Amniotic stem cell (primary cell): ENCODE measurements at places on chromosomes 5 and 9.

DNA sequence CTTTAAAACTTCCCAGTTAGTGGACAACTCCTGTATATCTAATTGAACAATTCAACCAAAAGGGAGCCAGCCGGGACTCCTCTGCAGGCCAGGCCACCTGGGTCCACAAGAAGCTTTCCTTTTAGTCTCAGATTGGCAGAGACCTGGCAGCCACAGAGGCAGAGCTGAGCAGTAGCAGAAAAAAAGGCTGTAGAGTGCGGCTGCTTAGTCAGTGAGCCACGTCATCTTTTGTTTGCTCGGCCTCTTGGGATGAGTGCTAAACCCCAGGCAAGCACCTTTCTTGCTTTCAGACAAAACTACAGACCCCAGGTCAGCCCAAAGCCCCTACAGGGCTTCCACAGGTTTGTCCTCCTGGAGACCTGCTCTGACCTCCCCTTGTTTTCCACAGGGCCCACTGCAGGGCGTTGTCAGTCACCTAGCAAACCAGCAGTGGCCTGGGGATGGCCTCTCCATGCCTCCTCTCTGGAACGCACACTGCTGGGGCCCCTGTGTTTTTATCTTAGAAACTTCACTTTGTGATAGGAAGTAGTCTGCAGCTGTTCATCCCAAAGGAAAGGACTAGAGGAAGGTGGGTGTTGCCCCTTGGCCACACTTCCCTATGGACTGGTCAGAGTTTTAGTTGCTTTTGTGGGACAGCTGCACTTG lies 49.9 kb downstream of the SHB start:
- peak; percentile 66 for DNase-seq

DNA sequence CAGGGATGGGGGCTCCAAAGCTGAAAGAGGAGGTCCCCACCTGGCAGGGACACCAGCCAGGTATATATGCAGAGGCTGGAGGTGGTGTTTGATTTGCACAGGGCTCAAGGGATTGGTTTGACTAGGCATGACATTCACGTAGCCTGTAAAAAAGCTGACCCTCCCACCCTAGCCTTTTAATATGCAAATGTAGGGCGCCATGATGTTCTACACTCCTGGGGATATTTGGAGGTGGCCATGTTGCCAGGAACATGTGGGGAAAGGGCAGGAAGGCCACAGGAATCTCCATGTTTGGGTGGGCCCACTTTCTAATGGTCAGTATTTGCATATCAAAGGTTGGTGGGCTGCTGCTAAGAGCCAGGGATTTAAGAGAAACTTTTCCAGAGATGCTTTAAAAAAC lies 12.0 kb upstream of the THG1L start:
- no peak for DNase-seq

GRCh38 chr9:86562691-86563090 lies 208.5 kb upstream of the TUT7 start:
- no peak for DNase-seq

- DNase-seq: no peak
Observed at GRCh38 chr9:121748727-121749423, 97.4 kb downstream of the DAB2IP start.

- DNase-seq: peak; percentile 42
Observed at GRCh38 chr5:86880785-86881492, 263.2 kb downstream of the COX7C start.

DNA sequence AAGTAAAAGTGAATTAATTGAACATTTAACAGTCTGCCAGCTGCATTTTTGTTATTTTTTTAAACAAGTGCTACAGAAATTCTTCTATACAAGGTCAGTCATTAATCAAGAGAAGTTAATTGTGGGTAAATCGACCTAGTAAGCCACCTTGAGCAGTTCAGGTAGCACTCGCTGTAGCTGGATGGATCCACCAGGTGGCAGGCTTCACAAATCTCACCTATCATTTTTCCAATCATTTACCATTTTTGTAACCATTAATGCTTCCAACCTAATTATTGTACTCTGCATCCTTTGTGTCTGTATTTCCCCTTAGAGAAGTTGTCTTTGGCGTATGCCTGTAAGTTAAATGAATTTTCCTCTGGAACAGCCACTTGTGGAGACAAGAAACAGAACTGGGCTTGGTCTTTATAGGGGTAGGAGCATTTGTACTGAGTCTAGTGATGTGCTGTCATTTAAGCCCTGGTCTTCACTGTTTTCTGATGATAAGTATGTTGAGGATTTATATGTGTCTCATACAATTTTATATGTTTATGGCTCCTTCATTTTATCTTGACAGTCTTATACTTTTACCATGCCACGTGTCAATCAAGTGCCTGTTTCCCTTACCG lies 39.5 kb downstream of the CD180 start:
- DNase-seq: peak; percentile 8

- DNase-seq: no peak
Observed at GRCh38 chr5:171261361-171261760, 47.7 kb upstream of the TLX3 start.
